ENCODE measurements at places on chromosomes 2 and 18. TPM values are rescaled to one million over a fixed set of nuclear protein-coding genes. Genes with fewer than 3 reads are reported as not detected.
A peak's percentile ranks its signal among the peaks of the same experiment; 100 is the strongest.

DNA sequence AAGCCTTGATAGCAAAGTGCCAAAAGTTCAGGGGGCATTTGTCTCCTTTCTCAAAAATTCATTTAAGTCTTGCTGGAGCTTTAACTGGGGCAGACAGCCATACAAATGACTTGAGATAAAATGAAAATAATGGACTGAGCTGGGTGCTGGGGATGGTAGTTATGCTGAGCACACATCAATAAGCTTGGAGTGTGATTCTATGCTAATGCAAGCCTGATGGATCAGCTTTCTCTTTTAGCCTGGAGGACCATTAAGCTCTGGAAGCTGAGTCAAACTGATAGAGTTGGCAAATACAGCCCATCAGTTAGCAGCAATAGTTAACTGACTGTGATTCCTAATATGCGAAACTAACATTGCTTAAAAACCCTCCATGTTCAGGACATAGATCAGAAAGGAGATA is 98.0 kb downstream of the CAMKMT start:
- DNase-seq: no peak

DNA sequence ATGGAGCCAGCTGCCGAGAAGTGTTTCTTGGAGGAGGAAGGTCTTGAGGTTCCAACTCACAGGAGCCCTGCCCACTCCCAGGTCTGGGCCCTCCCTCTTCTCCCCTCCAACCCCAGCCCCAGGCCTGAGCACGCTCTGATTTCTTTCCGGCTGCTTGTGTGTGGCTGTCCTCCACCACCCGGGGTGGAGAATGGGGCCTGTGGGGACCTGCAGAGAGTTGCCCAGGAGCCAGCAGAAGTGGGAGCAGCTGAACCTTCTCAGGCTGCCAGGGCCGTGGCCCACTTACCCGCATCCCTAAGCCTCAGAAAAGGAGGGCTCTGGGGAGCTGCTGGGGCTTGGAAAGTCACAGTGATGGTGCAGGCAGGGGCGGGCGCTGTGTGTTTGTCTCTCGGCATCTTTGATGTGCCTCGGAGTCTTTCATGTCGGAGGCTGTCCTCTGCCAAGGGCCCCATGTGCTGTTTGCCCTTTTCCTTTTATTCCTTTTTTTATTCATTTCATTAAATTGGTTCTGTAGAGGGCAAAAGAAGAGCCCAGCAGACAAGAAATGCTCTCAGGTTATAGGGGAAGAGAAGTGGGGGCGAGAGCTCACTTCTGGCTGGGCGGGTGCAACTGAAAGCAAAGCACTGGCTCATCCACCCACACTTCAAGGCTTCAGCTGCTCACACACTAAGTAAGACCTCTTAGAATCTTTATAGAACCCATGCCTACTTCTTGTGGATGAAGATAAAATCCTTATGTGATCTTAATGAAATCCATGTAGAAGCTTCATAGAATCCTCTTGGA is 52.5 kb downstream of the SDC1 start:
- no peak for DNase-seq

GRCh38 chr2:156657809-156658208 is 221.6 kb downstream of the GPD2 start:
- no peak for DNase-seq

- DNase-seq: no peak
Measured at GRCh38 chr18:70132999-70133398, 72.5 kb downstream of the RTTN start.

DNA sequence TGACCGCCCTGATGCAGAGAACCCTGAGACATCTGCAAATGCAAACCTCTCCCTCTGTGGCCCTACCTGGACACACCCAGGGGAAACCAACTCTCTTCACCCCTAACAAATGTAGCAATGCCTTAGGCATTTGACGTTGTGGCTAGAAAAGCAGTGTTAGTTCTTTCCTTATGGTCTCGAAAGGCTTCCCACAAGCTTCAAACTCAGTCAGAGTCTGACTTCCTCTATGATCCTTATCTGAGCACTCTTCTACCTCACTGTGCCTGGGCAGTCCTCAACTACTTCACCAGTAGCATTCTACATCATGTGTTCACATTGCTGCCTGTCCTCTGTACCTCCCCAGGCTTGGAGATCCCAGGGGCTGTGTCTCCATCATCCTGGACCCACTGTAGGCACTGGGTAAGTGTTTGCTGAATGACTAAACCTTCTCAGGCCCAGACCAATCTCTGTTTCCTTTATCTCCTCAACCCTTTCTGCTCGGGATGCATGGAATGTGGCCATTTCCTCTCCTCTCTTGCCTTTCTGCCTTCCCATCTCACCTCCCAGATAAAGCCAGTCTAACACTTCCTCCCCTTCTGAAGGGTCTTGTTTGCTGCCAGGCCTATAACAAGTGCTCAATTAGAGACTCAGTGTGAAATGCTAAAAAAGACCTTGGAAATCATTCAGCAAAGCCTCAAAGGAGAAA is 91.7 kb upstream of the ACAA2 start:
- no peak for DNase-seq

DNA sequence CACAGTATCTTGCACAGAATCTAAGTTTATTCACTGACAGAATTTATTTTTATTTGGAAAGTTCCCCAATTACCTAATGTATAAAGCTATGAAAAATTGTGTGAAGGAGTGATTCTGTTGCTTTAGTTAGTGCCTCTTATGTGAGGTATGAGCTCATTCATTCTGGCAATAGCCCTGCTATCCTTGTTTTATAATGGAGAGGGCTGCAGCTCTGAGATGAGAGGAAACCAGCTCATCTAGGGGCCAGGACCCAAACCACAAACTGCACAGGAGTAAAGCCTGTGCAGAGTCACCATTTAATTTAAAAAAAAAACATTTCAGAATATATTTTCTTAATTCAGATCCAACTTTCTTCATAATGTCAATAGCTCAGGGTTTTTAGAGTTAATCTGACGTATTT is 383.0 kb downstream of the TMEM182 start:
- DNase-seq: no peak

GRCh38 chr2:118611691-118612090 is 235.8 kb downstream of the EN1 start:
- no peak for DNase-seq

DNA sequence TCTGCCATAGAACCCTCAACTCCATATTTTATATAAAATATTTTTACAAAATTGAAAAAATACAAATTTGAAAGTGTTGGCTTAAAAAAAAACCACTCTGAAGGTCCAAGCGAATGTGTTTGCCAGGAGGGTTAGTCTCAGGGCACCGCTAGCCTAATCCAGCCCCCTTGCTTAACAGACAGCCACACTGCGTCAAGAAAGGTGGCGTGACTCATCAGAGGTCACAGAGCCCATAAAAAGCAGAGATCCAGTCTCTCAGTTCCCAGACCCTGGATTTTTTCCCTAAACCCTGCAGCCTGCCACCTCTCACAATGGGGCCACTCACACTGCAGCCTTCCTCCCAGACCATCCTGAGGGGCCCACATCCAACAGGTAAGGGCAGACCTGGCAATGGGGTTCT is 3.9 kb upstream of the TNS1 start:
- no peak for DNase-seq

CNTNAP5 gene
- polyA plus RNA-seq: not detected

GRCh38 chr18:25187521-25188192 is 164.3 kb downstream of the ZNF521 start:
- DNase-seq: peak; percentile 77

- no peak for DNase-seq
Measured at GRCh38 chr2:216601632-216602409, 31.4 kb upstream of the IGFBP2 start.

DNA sequence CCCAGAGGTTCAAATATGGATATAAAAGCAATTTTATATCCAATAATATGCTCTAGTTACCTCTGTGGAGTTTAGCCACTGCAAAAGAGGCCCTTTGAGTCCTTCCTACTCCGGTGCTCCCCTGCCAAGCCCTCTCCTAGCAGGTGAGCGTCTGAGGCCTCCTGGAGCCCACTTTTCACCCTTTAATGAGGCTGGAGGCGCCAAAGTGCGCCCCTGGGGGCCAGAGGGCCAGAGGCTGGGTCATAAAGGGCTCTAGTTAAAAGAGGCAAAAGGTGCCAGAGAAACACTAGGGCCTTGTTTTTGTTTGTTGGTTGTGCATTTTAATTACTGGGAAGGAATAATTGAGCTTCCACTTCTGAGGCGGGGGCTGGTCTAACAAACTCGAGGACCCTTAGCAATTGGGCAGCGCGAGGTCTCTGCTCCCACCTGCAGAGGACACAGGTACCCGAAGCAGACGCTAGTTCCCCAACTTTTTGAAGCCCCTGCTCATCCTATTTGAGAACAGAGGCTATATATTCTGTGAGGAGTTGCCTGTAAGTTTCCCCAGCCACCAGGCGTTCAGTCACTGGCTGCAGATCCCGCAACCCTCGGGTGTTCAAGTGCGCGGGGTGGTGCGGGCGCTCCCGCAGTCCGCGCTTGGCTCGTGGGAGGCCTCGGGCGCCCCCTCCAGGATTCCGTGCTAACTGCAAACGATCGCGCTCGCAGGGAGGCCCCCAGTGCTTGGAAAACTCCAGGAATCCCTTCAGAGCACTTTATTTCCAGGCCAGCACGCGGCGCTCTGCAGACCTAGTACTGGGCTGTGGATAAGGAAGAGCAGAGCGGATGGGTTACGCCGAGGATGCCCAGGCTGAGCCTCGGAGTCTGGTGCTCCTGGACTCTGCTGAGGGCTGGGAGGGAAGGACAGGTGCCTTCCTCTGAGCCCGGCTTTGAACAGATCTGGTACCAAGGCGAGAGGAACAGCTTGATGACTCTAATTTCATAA is 14.1 kb downstream of the MSGN1 start:
- DNase-seq: peak; percentile 56

SPATA3 gene
- not detected for polyA plus RNA-seq
